NCI-H82 (cell line): ENCODE measurements at places on chromosomes 1 and 21.

DNA sequence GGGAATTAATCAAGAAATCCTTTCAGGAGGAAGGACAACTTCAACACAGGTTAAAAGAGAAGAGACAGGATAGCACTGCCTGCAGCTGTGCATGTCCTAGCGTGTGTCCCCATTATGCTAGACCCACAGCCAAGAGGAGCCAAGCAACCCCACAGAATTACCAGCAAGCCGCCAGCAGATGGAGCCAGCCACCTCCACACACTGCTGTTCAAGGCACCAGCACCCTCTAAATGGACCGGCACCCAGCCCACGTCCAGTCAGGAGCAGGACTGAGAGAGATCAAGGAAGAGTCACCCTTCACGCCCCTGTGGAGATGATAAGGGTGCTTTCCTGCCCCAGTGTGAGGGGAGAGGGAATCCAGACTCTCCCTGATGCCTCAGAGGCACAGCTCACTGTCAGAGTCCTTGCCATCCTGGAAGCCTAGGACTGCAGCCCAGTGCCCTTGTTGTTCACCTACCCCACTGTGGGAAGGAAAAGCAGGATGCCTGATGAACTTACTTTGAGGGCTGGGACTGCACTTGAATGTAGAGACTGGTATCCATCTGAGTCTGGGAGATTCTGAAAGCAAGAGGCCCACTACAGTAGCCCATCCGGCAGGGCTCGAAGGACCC lies 37.1 kb upstream of the CTTNBP2NL start:
- peak; percentile 69 for DNase-seq

DNA sequence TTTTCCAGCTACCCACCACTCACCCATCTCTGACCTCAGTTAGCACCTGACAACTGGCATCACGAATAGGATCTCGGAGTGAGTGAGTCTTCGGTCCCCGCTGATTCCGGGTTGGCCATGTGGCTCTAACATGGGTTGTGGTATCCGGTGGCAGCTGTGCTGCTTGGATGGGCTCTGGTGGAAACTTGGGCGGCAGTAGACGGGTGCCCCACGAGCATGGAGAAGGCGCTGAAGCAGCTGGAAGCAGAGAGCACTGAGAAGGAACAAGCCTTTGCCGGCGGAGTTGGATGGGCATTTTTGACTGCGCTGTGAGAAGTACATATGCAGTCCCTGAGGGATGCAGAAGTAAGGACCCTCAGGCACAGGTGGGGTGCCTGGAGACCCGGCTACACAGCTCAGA lies 1044.0 kb upstream of the ADGRL4 start:
- no peak for DNase-seq

DNA sequence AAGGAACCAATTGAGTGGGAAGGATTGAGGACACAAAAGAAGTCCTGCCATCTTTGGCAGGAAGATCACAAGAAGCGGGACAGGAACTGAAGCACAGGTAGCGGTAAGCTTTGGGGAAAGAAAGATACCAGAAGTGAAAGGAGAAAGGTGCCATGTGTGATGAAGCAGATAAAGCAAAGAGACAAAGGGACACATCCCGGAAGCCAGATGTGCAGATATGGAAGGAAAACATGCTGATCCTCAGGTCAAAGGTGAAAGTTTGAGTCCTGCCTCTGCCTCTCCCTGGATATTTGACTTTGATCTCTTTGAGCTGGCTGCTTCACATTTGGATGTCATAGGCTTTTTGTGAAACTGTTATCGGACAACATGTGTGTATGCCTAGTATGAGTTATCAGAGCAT lies 34.0 kb downstream of the ACP6 start:
- DNase-seq: no peak

- DNase-seq: no peak
Measured at GRCh38 chr1:210456731-210457255, 128.1 kb downstream of the HHAT start.

DNA sequence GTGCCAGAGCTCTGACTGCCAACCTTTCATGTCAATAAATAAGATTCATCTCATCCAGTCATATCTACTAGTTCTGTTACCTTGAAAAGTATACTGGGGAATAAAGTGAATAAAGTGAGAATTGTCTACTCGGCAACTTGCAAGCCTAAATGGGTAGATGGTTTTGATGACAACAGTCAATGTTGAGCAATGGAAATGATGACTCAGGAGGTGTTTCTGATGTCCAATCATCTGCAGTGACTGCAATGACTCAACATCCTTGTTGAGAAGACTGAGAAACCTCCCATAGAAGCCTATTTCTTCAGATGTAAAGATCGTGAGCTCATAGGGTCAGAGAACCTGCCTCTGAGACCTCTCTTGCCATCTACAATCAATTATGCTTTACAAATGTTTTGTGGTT lies 276.4 kb downstream of the SPATA17 start:
- no peak for DNase-seq

DNA sequence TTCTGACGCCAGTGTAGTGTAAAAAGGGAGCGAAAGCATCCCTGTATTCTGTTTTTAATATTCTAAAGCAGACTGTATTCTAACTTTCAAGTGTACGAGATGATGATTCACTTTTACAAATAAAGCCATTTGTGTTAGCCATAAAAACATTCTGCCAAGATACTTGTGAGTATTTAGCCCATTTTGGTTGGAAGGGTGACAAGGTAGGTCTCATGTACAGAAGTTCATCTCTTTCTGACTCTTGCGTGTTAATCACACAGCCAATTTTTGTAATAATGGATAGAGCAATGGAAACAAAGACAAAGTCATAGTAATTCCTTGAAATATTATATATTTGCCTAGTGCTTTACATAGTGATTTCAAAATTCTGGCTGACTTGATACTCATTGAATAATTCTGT lies 125.3 kb upstream of the GREM2 start:
- DNase-seq: no peak

- no peak for DNase-seq
Measured at GRCh38 chr1:46113948-46114347, 18.5 kb downstream of the PIK3R3 start.

DNA sequence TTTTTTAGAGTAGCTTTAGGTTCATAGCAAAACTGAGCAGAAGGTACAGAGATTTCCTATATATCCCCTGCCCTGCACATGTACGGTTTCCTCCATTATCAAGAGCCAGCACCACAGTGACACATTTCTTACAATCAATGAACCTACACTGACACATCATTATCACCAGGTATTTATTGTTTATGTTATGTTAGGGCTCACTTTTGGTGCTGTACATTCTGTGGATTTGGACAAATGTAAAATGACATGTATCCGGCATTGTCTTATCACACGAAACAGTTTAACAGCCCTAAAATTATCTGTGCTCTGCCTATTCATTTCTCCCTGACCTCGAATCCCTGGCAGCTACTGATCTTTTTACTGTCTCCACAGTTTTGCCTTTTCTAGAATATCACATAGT lies 93.7 kb upstream of the DPH5 start:
- DNase-seq: no peak

- DNase-seq: no peak
Measured at GRCh38 chr1:43396059-43396458, 6.4 kb downstream of the SZT2 start.

DNA sequence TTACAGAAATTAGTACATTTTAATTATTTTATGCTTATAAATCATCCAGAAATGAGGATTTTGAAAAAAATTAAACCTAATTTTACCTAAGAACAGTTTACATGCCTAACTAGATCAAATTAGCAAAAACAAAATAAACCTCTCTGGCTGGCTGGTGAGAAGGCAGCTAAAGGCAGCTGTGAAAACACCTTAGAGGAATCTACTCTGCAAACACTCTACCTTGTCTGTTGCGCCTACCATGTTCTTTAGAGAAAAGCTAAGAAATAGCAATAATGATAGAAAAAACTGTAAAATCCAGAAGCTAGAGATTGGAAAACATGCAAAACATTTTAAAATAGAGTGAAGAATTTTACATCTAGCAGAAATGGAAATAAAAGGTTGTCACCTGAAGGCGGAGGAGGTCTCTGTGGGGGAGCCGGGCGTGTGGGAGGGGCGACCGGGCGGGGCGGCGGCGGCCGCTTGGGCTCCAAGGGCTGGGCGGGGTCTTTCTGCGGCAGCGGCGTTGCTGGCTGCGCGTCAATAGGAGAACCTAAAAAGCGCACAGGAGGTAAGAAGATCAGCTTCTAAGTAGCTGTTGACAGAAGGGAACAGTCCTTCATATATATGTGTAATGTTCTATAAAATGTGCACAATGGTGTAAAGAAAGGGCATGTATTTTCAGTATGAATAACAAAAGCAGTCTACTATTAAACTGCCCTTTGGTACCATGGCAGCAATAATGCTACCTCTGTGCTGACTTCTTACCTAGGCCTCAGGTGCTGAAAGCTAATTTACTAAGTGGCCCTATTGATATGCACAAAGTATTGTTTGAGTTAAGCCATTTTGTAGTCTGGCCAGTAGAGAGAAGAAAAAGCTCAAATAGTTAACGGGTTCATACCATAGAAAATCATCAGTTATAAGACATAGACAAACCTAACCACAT lies 33.3 kb upstream of the CFAP298 start:
- DNase-seq: no peak

GRCh38 chr1:204265665-204266064 lies 51.9 kb upstream of the GOLT1A start:
- no peak for DNase-seq

- no peak for DNase-seq
Measured at GRCh38 chr1:157523774-157524493, 28.4 kb downstream of the FCRL5 start.

DNA sequence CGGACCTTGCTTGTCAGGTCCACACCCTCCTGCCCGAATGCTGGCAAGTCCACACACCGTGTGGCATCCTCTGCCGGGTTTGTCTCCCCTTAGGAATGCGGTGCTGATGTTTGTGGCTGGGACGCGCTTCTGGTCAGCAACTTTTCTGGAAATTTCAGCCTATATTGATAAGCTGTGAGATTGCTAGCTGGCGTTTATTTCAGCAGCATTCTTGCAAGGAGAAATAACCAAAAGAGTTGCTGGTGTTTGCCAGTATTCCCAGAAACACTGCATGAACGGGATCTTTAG lies 601 bp downstream of the CEPT1 start:
- DNase-seq: no peak

DNA sequence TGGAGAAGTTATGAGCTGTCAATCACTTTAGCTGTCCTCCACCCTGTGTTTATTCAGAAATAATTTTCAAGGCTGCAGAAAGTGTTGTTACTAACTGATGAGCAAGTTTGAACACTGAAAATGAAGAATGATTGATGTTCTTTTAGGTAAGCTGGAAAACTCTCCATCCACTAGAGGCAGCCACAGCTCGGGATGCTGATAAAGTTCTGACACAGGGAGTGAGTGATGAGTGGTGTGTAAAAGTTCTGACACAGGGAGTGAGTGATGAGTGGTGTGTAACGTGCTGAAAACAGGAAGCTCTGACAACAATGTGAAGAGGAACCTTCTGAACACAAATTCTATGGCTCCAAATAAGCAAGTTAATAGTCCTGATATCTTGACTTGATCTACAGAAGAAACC lies 197.5 kb upstream of the PTBP2 start:
- no peak for DNase-seq

GRCh38 chr1:236144033-236144432 lies 1.7 kb downstream of the GPR137B start:
- no peak for DNase-seq

- no peak for DNase-seq
Measured at GRCh38 chr1:30299393-30299792, 424.0 kb downstream of the MATN1 start.
